Kidney epithelial cell (primary cell): ENCODE measurements at places on chromosomes 11 and 22. TPM values are rescaled to one million over a fixed set of nuclear protein-coding genes. Genes with fewer than 3 reads are reported as not detected.

YAP1 gene
- 94.4 and 120 TPM in 2 replicates for total RNA-seq

WBP2NL gene
- total RNA-seq: 0.68 and 2.6 TPM in 2 replicates

CCDC116 gene
- total RNA-seq: 0.38 TPM in 1 of 2 replicates, not detected in the other

CYP2D6 gene
- 0.58 and 1.1 TPM in 2 replicates for total RNA-seq

SHANK2 gene
- total RNA-seq: 12.5 and 16.0 TPM in 2 replicates

OTOG gene
- total RNA-seq: not detected in 2 replicates

LMNTD2 gene
- 1.9 and 4.7 TPM in 2 replicates for total RNA-seq

CRYBA4 gene
- total RNA-seq: not detected in 2 replicates

CBX6 gene
- 54.5 and 60.3 TPM in 2 replicates for total RNA-seq

ZBTB16 gene
- 0.08 and 5.5 TPM in 2 replicates for total RNA-seq

SSRP1 gene
- 129 and 156 TPM in 2 replicates for total RNA-seq

FREY1 gene
- not detected in 2 replicates for total RNA-seq

RASSF10 gene
- total RNA-seq: 3.5 and 3.9 TPM in 2 replicates

DLAT gene
- total RNA-seq: 33.4 and 42.1 TPM in 2 replicates

OR51B4 gene
- total RNA-seq: not detected in 2 replicates

RFPL2 gene
- not detected in 2 replicates for total RNA-seq

CECR2 gene
- total RNA-seq: 6.2 and 7.4 TPM in 2 replicates

TSPAN18 gene
- 4.7 and 5.2 TPM in 2 replicates for total RNA-seq

TBRG1 gene
- 45.4 and 53.7 TPM in 2 replicates for total RNA-seq

ISX gene
- not detected in 2 replicates for total RNA-seq

CARD16 gene
- total RNA-seq: 3.5 TPM in 1 of 2 replicates, not detected in the other

BIRC3 gene
- 7.2 and 10.0 TPM in 2 replicates for total RNA-seq

SLC6A5 gene
- not detected in 2 replicates for total RNA-seq

P4HA3 gene
- 0.88 and 1.7 TPM in 2 replicates for total RNA-seq

VSTM5 gene
- total RNA-seq: 0.27 and 0.29 TPM in 2 replicates

OR10A3 gene
- total RNA-seq: not detected in 2 replicates

AQP11 gene
- 0.75 and 1.7 TPM in 2 replicates for total RNA-seq

ROBO4 gene
- total RNA-seq: 5.1 and 6.3 TPM in 2 replicates

XRRA1 gene
- 3.2 and 8.6 TPM in 2 replicates for total RNA-seq

CFAP300 gene
- 0.33 and 0.96 TPM in 2 replicates for total RNA-seq

MS4A6E gene
- not detected in 2 replicates for total RNA-seq

UPK3A gene
- total RNA-seq: not detected in 2 replicates

ANKRD42 gene
- 10.0 and 11.5 TPM in 2 replicates for total RNA-seq

C22orf31 gene
- not detected in 2 replicates for total RNA-seq

F2 gene
- total RNA-seq: not detected in 2 replicates

SERHL2 gene
- 0.27 and 2.0 TPM in 2 replicates for total RNA-seq

LUZP2 gene
- 0.33 and 2.9 TPM in 2 replicates for total RNA-seq

RDX gene
- total RNA-seq: 39.8 and 46.7 TPM in 2 replicates

DEFB131B gene
- total RNA-seq: not detected in 2 replicates

VWA5A gene
- 26.6 and 33.4 TPM in 2 replicates for total RNA-seq

CD44 gene
- 268 and 336 TPM in 2 replicates for total RNA-seq

OR4P4 gene
- not detected in 2 replicates for total RNA-seq

HOATZ gene
- total RNA-seq: not detected in 2 replicates

PGM2L1 gene
- total RNA-seq: 17.4 and 17.5 TPM in 2 replicates

ASPHD2 gene
- total RNA-seq: 10.6 and 16.3 TPM in 2 replicates

NPTXR gene
- total RNA-seq: 2.4 and 5.4 TPM in 2 replicates

DEUP1 gene
- total RNA-seq: 0.41 TPM in 1 of 2 replicates, not detected in the other

ABCC8 gene
- total RNA-seq: not detected in 2 replicates

SLC22A9 gene
- not detected in 2 replicates for total RNA-seq

SMTNL1 gene
- total RNA-seq: not detected in 2 replicates

TMEM151A gene
- 0.08 TPM in 1 of 2 replicates, not detected in the other for total RNA-seq
